Stimulated activated naive CD4-positive, alpha-beta T cell (primary cell): ENCODE measurements at places on chromosomes 2 and 18.

DNA sequence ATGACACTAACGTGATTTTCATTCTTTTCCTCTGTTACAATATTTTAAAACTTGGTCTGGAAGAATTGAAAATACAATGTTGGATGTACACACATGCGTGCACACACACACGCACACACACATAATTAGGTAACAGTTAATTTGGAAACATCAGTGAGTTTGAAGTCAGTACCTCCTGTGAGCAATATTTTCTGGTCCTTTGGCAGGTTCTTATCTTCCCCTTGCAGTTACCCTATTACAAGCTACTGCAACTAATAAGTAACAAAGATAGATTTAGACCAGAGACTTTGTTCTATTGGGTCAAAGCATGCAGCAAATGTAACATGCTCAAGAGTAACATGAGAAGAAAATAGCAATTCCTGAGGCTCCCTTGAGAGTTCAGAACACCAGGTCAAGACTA lies 73.3 kb downstream of the ZNF385B start:
- DNase-seq: no peak

DNA sequence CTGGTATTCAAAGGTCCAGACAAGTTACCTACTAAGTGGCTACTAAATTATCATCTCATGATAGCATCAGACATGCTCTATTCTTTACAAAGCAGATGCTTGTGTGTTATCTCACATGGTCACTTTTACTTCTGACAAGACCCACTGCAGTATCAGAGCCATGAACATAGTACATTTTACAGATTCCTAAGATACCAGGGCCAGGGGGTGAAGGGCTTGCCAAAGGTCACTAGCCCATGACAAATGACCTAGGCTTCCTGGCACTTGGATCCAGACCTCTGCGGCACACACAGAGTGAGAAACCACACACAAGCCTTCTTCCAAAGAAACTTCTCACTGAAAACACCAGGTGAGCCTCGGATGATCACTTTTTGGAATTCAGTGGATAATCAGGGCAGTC lies 446.8 kb downstream of the EIPR1 start:
- DNase-seq: no peak

GRCh38 chr2:217705461-217705860 lies 297.3 kb downstream of the TNS1 start:
- no peak for DNase-seq

DNA sequence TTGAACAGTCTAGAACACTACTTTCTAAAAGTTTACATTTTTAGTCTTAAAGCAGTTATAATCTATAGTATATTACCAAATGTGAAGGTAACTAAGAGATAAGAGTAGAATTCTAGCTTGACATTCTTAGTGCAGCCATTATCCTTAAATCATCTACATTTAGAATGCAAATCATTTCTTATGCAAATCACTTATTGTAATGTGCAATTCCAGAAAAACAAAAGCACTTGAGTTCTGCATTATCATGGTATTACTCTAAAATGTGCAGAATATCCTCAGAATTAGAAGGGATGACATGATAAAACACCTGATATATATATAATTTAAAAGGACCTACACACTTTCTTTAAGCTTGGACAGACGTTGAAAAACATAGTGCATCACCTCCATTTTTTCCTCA lies 712 bp upstream of the LRRTM4 start:
- no peak for DNase-seq

DNA sequence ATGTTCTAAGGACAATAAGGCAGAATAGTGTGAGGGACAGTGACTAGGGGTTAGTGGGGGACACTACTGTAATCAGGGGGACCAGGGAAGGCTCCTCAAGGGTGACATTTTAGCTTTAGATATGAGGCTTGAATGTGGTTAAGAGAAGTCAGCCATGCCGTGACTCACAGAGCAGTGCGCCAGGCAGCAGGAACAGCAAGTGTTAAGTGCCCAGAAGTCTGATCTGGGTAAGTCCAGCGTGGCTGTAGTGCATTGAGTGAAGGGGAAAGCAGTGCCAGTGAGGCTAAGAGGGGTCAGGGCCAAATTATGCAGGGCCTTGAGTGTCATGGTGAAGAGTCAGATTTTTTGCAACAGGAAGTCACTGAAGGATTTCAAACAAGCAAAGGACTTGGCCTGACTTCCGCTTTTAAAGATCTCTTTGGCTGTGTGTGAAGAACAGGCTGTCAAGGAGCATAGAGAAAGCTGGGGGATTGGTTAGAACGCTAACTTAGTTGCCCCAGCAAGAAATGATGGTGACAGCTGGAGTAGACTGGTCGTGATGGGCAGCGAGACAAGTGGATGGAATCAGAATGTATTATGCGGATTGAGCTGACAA lies 151.5 kb downstream of the MSH2 start:
- no peak for DNase-seq

DNA sequence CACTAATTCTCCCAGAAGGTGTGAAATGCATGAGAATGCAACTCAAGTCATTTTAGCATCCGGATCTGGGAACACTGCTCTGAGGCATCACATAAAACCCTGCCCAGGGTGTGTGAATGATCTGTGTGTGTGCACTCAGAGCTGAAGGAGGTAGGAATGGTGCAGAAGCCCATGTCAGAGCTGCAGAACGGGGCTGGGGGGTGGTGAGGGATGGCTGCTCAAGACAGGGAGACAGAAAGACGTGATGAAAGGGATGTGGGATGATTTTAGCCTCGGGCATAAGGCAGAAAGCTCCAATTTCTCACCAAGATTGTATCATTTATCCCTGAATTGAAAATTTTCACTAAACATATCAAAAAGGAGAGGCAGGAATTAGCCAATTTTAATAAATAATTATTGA lies 369.1 kb downstream of the EIPR1 start:
- no peak for DNase-seq
